Activated CD4-positive, alpha-beta memory T cell treated with anti-CD3 and anti-CD28 coated beads, Interleukin-2, amount 10 ng/mL, durations not matched to agents 7 days and 5 days (primary cell): ENCODE measurements at places on chromosomes 4 and X. TPM values are rescaled to one million over a fixed set of nuclear protein-coding genes. Genes with fewer than 3 reads are reported as not detected.

DNA sequence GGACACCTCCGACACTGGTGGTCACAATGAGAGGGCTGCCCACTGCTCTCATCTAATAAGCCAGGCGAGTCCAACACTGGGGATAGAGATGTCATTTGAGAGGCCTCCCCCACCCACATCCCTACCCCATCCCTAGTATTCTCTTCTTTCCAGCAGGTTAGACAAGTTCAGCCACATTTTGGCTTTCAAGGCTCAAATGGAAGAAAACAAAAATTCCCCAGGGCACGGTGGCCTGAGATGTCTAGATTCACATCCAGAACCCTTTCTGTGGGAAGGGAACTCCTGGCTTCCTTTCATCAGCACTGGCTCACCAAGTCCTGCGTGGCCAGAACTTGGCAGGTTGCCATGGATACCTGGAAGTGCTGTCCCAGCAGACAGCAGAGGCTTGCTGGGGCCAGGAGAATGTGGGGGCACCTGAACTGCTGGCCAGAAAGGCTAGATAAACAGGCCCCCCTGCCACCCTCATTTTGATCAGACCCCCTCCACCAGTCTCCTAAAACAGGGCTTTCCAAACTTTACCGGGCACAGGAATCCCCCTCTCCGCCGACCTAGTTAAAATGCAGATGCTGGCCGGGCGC, 1.3 kb upstream of the NYX start:
- DNase-seq: no peak

GRCh38 chr4:12487000-12487399, 997.1 kb downstream of the RAB28 start:
- DNase-seq: no peak

Gene TMPRSS11D
- total RNA-seq: not detected

DNA sequence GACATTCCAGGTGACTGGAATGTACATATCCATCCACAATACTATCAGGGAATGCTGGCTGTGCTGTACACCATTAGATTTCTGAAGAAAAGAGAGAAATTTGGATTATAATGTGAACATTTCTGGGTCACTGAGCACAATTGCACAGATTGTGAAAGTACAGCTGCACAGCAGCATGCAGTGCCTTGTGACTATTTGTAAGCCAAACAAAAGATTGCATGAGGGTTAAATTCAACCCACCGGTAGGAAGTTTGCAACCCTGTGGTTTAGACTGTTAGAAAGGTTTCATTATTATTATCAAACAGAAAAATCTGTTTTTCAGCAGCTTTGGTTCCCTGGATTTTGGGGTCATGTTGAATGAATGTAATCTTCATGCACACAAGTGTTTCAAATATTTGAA, 24.5 kb downstream of the DDIT4L start:
- no peak for DNase-seq

DNA sequence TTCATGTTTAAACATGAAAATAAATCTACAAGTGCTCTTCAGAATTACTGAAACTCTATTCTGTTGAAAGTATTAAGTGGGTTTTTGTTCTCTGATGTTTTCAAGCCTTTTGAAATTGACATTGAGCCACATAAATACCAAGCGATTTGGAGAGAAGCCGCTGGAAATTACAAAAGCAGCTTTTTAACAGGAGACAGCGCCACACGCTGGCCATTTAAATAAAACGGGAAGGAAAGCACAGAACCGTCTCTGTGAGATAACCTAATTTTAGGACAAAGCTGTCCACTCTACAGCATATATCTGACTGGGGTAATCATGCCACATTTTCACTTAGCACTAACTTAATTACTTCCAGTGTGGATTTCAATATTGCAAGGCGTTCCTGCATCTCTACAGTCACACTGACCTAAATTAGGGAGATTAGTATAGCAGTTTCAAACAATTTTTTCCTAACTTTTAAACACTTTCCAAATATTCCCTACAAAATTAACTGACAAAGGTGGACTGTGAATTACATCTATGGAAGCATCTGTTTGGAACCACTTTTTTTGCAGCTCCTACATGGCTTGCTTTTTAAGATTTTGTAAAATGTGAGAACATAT, 6.8 kb upstream of the ANOS1 start:
- DNase-seq: peak; percentile 21

Gene PCDH10
- not detected for total RNA-seq

Gene EPGN
- total RNA-seq: 0.43 TPM

Gene CTAG1B
- total RNA-seq: not detected

Gene APLN
- 0.15 TPM for total RNA-seq

GRCh38 chr4:23260511-23260910, 567.8 kb downstream of the GBA3 start:
- no peak for DNase-seq

Gene EDNRA
- total RNA-seq: not detected

Gene CYTL1
- total RNA-seq: not detected

Gene BEND2
- not detected for total RNA-seq

Gene WWC2
- 0.28 TPM for total RNA-seq

GRCh38 chrX:16671005-16671404, 21.0 kb downstream of the S100G start:
- peak; percentile 23 for DNase-seq

DNA sequence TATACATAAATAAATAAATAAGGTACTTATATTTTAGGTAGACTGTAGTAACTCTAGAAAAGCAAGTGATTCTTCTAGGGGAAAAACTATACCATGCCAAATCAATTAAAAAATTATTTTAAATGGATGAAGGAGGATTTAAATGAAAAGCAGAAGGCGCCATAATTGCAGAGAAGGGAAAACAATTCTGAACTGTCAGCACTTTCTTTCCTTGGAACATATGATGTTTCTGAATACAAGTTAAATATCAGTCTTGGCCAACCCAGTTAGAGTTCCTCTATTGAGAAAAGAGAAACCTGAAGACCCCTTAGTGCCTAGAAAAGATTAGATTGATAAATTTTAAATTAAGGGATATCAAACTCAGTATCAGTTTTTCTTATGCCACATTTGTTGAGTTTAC, 75.8 kb downstream of the ADAM29 start:
- no peak for DNase-seq

Gene HGFAC
- total RNA-seq: not detected

Gene RRAGB
- total RNA-seq: 7.5 TPM

GRCh38 chr4:46852800-46853199, 56.2 kb downstream of the COX7B2 start:
- DNase-seq: no peak

Gene XPNPEP2
- total RNA-seq: 2.1 TPM

- no peak for DNase-seq
Measured at GRCh38 chrX:150100261-150100660, 162.0 kb upstream of the EOLA2 start.

Gene TEX13C
- not detected for total RNA-seq

DNA sequence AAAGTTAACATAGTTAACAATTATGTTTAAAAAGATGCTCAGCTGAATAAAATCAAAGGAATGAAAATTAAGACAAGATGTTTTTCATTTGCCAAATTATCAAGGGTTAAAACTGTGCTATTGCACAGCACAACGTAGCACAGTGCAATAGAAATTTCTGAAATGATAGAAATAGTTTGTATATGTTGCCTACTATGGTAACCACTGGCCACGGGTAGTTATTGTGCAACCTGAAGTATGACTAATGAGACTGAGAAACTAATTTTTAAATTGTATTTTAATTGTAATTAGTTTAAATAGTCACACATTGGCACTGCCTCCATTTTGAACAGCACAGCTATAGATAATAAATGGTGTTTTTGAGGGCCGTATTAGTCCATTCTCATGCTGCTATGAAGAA, 343.1 kb upstream of the FAM241A start:
- no peak for DNase-seq

DNA sequence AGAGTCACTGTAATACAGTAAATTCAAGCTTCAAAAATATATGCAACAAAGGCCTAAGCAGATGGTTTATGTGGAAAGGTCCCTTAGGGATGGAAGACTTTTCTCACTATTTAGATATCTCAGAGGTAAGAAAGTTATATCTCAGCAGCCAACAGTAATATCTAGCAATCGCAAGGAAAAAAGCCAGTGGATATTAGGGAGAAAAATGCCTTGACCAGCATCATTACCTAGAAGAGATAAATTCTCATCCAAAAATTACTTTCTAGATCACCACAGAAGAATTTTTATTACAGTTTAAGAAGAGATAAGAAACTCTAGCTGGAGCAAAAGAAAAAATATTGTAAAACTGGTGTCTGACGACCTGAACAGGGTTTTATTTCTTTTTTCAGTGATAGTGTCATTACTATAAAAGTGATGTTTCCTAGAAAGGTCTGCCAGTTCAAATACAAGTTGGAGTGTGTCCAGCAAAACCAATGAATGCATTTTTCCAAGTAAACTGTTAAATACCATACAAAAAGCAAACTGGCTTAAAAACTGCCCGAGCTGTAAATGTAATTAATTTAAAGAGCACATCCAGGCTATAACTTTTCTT, 100.0 kb downstream of the ATP11C start:
- DNase-seq: no peak

DNA sequence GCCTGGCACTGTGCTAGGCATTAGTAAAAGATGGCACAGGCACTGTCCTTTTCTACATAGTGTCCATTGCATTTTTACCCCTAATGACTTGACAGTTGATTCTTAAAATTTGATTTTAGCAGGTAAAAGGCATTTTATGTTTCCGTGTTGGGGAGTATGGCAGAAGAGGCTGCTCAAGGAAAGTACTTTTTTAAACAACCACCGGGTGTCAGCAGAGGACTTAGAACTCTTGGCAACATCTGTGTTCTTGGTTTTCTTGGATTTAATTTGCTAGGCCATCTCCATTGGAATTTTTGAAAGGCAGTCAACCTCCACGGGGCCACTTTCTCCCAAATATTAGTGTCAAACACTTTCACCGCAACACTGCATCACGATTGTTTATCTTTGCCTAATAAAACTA, 102.9 kb downstream of the TSPAN7 start:
- DNase-seq: no peak

DNA sequence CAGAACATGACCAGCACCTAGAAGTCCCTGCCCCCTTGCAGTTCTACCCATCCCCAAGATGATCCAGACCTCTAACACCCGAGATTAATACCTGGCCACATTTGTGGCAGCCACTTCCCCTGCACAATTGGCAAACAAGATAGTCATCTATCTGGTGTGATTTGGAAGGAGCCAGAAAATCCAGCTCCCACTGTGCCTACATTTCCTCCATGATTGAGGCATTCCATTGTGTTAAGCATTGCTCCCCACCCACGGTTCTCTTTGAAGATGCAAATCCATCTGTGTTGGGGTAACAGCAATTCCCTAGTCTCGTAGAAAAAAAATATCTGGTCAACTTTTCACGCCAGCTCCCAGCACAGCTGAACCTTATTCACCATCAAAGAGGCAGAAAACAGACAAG, 405.0 kb downstream of the BCOR start:
- no peak for DNase-seq

GRCh38 chr4:109826719-109827118, 1.1 kb upstream of the RRH start:
- DNase-seq: no peak
